B cell (primary cell): ENCODE measurements at places on chromosomes 4 and X. TPM values are rescaled to one million over a fixed set of nuclear protein-coding genes. Genes with fewer than 3 reads are reported as not detected.

RNF212 gene
- 3.8 and 5.9 TPM in 2 replicates for total RNA-seq

NSG1 gene
- not detected in 2 replicates for total RNA-seq

PLXNB3 gene
- not detected in 2 replicates for total RNA-seq

UBL4A gene
- total RNA-seq = 23.3 and 29.5 TPM in 2 replicates

BST1 gene
- total RNA-seq = 0.27 and 0.32 TPM in 2 replicates

DUSP21 gene
- not detected in 2 replicates for total RNA-seq

ZNF280C gene
- 7.0 and 7.1 TPM in 2 replicates for total RNA-seq

PAGE5 gene
- total RNA-seq = not detected in 2 replicates
